ENCODE measurements at places on chromosomes 6 and 20.

DNA sequence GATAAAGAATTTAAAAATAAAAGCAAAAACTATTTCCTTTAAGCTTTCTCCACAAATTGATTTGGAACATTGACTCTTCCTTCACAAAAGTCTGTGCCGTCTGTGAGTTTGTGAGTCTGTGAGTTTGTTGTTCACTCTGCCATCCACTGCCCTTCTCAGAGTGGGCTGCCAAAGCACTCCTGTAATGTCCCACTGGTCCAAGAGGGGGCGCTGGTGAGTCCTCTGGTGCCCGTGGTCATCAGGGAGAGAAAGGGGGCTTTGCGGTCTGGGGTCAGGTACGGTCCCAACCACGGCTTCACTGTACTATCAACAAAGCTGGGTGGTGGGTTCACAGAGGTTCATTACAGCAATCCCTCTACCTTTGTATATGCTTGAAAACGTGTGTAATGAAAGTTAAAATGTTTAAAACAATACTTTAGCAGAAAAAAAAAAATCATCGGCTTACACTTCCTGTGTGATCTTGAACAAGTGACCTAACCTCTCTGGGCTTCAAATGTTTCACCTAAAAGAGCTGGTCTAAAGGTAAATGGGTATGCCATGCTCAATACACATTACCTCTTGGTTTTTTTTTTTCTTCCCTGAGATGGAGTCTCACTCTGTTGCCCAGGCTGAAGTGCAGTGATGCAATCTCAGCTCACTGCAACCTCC, 5.6 kb upstream of the ANKRD60 start:
- no peaks in the 10 kb centered on the region for H3K27me3 ChIP-seq
- DNase-seq: no peak
- peaks cover under 1% of the 10 kb centered on the region for H3K36me3 ChIP-seq
- no peak overlapping the region for H3K27ac ChIP-seq

DNA sequence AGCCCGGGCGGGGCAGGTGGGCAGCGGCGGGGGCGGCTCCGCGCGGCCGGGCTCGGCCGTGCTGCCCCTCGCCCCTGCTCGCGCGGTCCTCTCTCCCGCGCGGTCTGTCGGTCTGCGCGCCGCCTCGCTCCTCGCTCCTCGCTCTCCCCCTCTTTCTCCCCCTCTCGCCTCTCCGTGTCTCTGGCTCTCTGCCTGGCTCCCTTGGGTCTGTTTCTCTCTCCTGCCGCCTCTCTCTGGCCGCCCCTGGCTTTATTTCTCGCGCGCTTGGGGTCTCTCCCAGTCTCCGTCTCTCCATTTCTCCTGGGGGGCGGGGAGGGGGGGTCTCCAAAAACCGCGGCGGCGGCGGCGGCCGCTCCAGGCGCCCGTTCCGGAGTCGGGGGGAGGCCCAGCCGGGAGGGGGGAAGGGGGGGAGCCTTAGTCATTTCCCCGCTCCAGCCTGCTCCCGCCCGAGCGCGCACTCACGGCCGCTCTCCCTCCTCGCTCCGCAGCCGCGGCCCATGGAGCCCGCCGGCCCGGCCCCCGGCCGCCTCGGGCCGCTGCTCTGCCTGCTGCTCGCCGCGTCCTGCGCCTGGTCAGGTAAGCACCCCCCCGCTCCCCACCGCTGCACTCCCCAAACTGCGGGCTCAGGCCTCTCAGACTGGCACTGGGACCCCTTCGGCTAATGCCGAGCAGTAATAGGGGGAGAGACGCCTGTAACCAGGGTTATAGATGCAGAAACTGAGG, at the start of gene SIRPA:
Gene SIRPA, plus strand, starts transcription at position 457 of the 723 bp plus-strand sequence. Its CDS starts 41 bp downstream, at position 498.
- no peaks in the 10 kb centered on the region for H3K27me3 ChIP-seq
- H3K4me3 ChIP-seq: peak within 1 kb of the TSS; percentile 63
- no peaks in the 10 kb centered on the region for H3K36me3 ChIP-seq
- H3K27ac ChIP-seq: peak within 1 kb of the TSS; percentile 95
- peaks cover 73% of the 10 kb centered on the region for H3K4me1 ChIP-seq

GRCh38 chr20:57594092-57594951, 25.9 kb downstream of the ZBP1 start:
- H3K4me3 ChIP-seq: no peak overlapping the region
- no peaks in the 10 kb centered on the region for H3K36me3 ChIP-seq
- H3K27me3 ChIP-seq: no peaks in the 10 kb centered on the region

- DNase-seq: no peak
- H3K27me3 ChIP-seq: no peaks in the 10 kb centered on the region
- no peak overlapping the region for H3K27ac ChIP-seq
- peaks cover 13% of the 10 kb centered on the region for H3K4me1 ChIP-seq
- H3K36me3 ChIP-seq: no peaks in the 10 kb centered on the region
Observed at GRCh38 chr6:42805297-42805861, 23.5 kb downstream of the BICRAL start.

DNA sequence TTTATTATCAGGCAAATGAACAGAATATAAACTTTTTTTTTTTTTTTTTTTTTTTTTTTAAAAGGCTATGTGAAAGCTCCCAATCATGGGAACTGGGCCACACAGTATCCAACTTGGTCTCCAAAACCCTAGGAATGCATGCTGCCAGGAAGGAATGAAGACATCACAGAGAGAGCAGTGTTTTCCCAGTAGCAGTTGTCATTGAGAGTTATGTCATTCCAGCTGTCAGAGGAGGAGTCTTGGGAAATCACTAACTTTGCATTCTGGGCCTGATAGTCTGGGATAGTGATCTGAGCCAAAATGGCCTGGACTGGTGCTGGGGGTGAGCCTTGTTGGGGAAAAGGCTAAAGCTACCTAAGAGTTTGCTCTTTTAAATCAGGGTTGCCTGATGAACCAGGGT, 231.3 kb upstream of the MAP3K7 start:
- DNase-seq: no peak
- H3K4me1 ChIP-seq: no peaks in the 10 kb centered on the region
- H3K27ac ChIP-seq: no peak overlapping the region
- H3K4me3 ChIP-seq: no peak overlapping the region
- no peaks in the 10 kb centered on the region for H3K27me3 ChIP-seq

DNA sequence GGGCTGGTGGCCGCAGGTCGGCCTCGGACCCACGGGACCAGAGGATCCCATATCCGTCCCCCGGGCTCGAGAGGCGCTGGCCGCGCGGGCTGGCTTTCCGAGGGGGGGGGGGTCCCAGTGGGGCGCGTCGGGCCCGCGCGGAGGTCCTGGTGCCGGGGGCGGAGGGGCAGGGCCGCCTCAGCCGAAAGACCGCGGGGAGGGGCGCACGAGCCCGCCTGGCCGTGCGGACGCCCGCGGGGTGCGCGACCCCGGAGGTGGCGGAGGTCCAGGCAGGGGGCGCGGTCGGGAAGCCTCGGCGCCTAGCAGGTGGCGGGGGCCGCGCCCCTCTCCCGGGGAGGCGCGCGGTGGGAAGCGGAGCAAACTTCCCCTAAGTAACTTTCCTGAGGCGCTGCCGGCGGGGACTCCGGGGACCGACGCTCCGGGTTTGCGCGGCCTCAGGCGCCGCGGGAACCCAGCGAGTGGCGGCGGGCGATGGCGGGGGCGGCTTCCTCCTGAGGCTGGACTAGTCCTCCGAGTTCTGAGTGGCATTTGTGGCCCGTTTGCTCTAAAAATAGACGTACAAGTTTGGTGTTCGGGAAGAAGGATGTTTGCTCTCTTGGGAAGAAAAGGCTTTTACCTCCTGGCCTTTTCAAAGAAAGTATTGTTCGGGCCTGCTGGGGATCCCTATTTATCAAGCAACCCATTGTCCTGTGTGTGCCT, 26.5 kb upstream of the BTBD3 start:
- DNase-seq: no peak
- H3K36me3 ChIP-seq: no peaks in the 10 kb centered on the region
- no peaks in the 10 kb centered on the region for H3K27me3 ChIP-seq
- peaks cover 22% of the 10 kb centered on the region for H3K4me1 ChIP-seq

- H3K27me3 ChIP-seq: no peaks in the 10 kb centered on the region
- H3K4me3 ChIP-seq: no peak overlapping the region
- no peaks in the 10 kb centered on the region for H3K36me3 ChIP-seq
- no peak overlapping the region for H3K27ac ChIP-seq
Observed at GRCh38 chr6:19535351-19535750, 301.8 kb upstream of the ID4 start.

GRCh38 chr20:37939701-37940560, 37.0 kb downstream of the VSTM2L start:
- no peaks in the 10 kb centered on the region for H3K4me1 ChIP-seq
- peak; percentile 91 for DNase-seq
- H3K4me3 ChIP-seq: no peak overlapping the region
- no peaks in the 10 kb centered on the region for H3K36me3 ChIP-seq
- no peaks in the 10 kb centered on the region for H3K27me3 ChIP-seq

- no peaks in the 10 kb centered on the region for H3K27me3 ChIP-seq
- DNase-seq: no peak
- peak within 1 kb of the TSS; percentile 40 for H3K4me3 ChIP-seq
- H3K27ac ChIP-seq: peak within 1 kb of the TSS; percentile 78
- no peaks in the 10 kb centered on the region for H3K36me3 ChIP-seq
- peaks cover 28% of the 10 kb centered on the region for H3K4me1 ChIP-seq
Observed at GRCh38 chr20:35171753-35172433, at the start of gene PROCR. Gene PROCR, plus strand, starts transcription at chr20:35172072. Its CDS starts 83 bp downstream, at chr20:35172155.

- no peak overlapping the region for H3K27ac ChIP-seq
- no peaks in the 10 kb centered on the region for H3K4me1 ChIP-seq
- H3K4me3 ChIP-seq: no peak overlapping the region
- no peak for DNase-seq
- no peaks in the 10 kb centered on the region for H3K36me3 ChIP-seq
- H3K27me3 ChIP-seq: no peaks in the 10 kb centered on the region
Observed at GRCh38 chr6:29183594-29183993, 12.9 kb downstream of the OR2J2 start.

DNA sequence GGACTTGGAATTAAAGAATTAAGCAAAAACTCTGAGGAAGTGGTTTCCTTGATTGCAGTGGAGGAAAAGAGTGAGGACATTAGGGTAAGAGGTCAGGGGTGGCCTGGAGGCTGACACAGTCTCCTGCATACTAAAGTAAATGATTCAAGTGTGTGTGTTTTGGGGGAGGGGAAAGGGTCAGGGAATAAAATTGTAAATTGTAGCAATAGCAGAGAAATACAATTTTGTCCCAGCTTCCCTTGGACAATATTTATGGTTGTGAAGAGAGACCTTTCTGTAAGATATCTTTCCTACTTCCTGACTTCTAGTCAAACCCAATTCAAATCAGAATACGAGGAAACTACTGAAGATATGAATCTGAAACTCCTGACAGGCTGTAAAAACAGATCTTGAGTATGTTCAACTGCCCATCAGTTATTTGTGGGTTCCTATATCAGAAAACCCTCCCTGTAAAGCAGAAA, 143.4 kb upstream of the HMGN3 start:
- H3K27ac ChIP-seq: no peak overlapping the region
- no peaks in the 10 kb centered on the region for H3K36me3 ChIP-seq
- no peak overlapping the region for H3K4me3 ChIP-seq
- DNase-seq: no peak
- no peaks in the 10 kb centered on the region for H3K27me3 ChIP-seq

DNA sequence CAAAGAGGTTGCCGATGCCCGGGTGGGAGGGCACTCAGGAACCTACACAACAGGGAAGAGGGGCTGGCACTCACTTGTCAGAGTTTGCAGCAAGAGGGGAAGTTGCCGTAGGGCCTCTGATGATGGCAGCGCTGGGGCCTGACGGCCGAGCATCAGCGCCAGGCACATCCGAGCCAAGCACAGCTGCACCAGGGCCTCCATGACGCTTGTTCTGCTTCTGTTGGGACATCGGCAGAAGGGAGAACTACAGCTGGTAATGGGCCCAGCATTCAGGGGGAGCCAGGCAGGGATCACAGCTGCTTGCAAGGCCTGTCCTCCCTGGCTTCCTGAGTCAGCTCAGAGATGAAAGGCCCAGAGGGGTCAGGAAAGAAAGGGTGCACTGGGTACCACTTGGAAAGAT, 367.7 kb downstream of the CDH4 start:
- DNase-seq: no peak
- H3K27me3 ChIP-seq: no peaks in the 10 kb centered on the region
- H3K36me3 ChIP-seq: no peaks in the 10 kb centered on the region

GRCh38 chr6:168625602-168626001, 184.6 kb downstream of the SMOC2 start:
- DNase-seq: no peak
- no peaks in the 10 kb centered on the region for H3K27me3 ChIP-seq
- H3K27ac ChIP-seq: no peak overlapping the region
- no peak overlapping the region for H3K4me3 ChIP-seq
- H3K36me3 ChIP-seq: no peaks in the 10 kb centered on the region

DNA sequence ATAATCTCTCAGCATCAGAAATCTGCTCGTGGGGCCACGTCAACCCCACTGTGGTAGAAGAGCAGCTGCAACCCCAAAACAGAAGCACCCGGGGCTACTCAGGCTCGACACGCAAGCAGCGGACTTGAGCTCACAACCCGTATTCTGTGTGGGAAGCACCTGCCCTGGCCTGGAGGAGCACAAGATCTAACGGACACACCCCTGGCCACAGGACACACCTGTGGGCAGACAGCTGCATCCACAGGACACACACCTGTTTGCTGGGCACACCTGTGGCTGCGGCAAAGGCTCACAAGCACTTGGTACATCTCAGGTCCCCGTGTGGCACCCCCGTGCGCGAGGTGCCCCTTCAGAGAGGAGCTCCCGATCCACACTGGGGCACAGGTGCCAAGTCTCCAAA, 36.5 kb downstream of the ZBTB46 start:
- no peak for DNase-seq
- H3K27ac ChIP-seq: no peak overlapping the region
- no peaks in the 10 kb centered on the region for H3K36me3 ChIP-seq
- H3K27me3 ChIP-seq: no peaks in the 10 kb centered on the region
- H3K4me3 ChIP-seq: no peak overlapping the region

DNA sequence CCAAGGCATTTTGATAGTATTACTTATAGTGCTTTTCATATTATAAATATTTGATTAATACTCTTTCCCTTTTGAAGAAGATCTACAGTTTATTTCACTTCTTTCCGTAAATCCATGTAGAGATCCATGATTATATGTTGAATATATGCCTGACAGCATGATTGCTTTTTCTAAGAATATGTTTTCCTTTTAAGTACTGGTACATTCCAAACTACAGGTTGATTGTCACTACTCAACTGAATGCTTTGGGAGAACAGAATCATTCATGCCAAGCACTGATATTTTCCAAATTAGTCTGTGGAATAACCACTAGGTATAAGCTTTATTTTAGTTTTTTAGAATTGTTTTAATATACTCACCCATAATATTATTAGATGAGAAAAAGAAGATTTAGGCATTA, 330.2 kb downstream of the BCKDHB start:
- H3K27ac ChIP-seq: no peak overlapping the region
- DNase-seq: no peak
- H3K36me3 ChIP-seq: no peaks in the 10 kb centered on the region
- H3K4me3 ChIP-seq: no peak overlapping the region

GRCh38 chr6:16767765-16768476, 6.7 kb upstream of the ATXN1 start:
- peak overlapping the region; percentile 34 for H3K27ac ChIP-seq
- no peak overlapping the region for H3K4me3 ChIP-seq
- H3K27me3 ChIP-seq: no peaks in the 10 kb centered on the region
- H3K36me3 ChIP-seq: no peaks in the 10 kb centered on the region
- no peak for DNase-seq

DNA sequence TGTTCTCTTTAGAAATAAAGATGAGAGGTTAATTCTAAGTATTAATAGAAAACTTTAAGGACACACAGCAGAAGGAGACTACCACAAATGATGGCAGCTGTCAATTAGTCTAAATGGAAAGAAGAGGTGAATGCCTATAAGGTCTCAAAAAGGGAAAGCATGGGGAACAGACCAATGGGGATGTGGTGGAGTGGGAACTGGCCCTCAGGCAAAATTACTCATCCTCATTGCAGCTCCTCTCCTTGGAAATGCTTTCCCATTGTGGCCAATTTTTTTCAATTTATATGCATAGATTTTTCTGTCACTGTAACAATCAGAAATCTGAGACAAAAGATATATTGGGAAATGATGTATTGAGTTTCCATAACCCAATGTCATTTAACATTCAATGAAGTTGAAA, 222.9 kb upstream of the DEFB112 start:
- no peak for DNase-seq
- H3K4me1 ChIP-seq: no peaks in the 10 kb centered on the region
- H3K27me3 ChIP-seq: no peaks in the 10 kb centered on the region
- H3K36me3 ChIP-seq: no peaks in the 10 kb centered on the region
- no peak overlapping the region for H3K4me3 ChIP-seq

All from vagina (tissue), 2 donors.